ENCODE measurements at places on chromosomes 3 and 15. TPM values are rescaled to one million over a fixed set of nuclear protein-coding genes. Genes with fewer than 3 reads are reported as not detected.

GRCh38 chr3:52122491-52122890 lies 31.7 kb downstream of the POC1A start:
- H3K4me1 ChIP-seq, result peaks cover 4% of the 10 kb centered on the region
- no peak for DNase-seq
- peaks cover 5% of the 10 kb centered on the region for H3K36me3 ChIP-seq
- no peak overlapping the region for H3K27ac ChIP-seq
- no peaks in the 10 kb centered on the region for H3K27me3 ChIP-seq
- H3K4me3 ChIP-seq, result no peak overlapping the region

DNA sequence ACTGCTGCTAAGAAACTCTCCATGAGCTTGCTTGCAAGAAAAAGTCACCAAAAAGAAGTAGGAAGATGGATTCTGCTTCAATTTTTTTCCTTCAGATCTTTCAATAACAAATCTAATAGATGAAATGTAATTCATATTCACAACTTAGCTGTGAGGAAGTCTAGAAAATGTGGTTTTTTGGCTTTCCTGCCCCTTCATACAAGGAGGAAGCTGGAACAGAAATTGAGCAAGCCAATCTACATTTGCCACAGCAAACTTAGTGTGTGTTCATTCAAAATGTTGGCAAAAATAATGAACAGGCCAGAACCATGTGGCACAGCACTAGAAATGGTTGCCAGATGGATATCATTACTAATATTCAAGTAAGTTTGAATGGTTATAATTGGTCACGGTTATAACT lies 93.2 kb upstream of the NEDD4 start:
- H3K4me3 ChIP-seq, result no peak overlapping the region
- H3K4me1 ChIP-seq, result no peaks in the 10 kb centered on the region
- no peak overlapping the region for H3K27ac ChIP-seq
- H3K27me3 ChIP-seq, result no peaks in the 10 kb centered on the region

DNA sequence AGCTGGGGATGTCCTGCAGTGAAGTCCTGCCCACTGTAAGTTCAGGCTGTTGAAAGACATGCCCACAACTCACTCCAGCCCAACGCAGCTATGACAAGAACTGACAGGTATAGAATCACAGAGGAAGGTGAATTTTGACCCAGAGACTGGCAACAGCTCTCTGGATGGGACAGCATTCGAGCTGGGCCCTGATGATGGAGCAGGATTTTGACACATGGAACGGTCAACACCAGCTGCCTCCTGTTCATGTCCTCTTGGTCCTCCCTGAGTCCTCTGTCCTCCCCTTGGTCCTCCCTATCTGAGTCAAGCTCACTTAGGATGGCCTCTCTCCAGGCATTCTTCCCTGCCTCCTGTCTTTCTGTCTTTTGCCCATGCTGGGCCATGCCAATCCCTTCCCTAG lies 15.2 kb upstream of the ACAN start:
- no peak overlapping the region for H3K27ac ChIP-seq
- H3K4me3 ChIP-seq, result no peak overlapping the region
- no peaks in the 10 kb centered on the region for H3K4me1 ChIP-seq
- no peak for DNase-seq

WDR6 gene
- total RNA-seq, result 59.6 TPM

DNA sequence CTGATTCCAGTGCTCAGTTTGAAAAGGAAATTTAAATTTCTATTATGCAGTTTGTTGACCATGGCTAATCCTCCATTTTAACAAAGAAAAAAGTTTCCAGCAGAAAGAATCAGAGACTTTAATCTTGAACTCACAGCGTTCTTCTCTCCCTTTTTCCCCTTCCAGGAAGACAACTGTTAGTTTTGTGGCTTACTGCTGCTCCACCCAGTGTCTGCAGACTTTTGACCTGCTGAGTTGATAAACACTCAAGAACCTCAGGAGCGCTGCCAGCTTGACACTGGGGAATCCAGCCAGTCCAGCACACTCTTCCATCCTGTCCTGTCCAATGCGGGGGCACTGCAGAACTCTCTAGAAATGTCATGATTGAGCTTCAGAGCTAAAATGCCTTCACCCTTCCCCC lies 134.6 kb downstream of the LRRC28 start:
- H3K4me1 ChIP-seq, result peaks cover 3% of the 10 kb centered on the region
- no peak overlapping the region for H3K27ac ChIP-seq
- no peak overlapping the region for H3K4me3 ChIP-seq
- no peaks in the 10 kb centered on the region for H3K36me3 ChIP-seq
- no peaks in the 10 kb centered on the region for H3K27me3 ChIP-seq

BCL2A1 gene
- total RNA-seq, result 5.9 TPM

- DNase-seq, result peak; percentile 79
- H3K36me3 ChIP-seq, result no peaks in the 10 kb centered on the region
- no peak overlapping the region for H3K4me3 ChIP-seq
- H3K27me3 ChIP-seq, result no peaks in the 10 kb centered on the region
Measured at GRCh38 chr15:91456921-91457320, 356.9 kb downstream of the SV2B start.

GRCh38 chr3:144033863-144034262 lies 62.2 kb downstream of the DIPK2A start:
- no peak overlapping the region for H3K4me3 ChIP-seq
- no peaks in the 10 kb centered on the region for H3K36me3 ChIP-seq
- no peak overlapping the region for H3K27ac ChIP-seq
- no peaks in the 10 kb centered on the region for H3K27me3 ChIP-seq
- DNase-seq, result no peak

DNA sequence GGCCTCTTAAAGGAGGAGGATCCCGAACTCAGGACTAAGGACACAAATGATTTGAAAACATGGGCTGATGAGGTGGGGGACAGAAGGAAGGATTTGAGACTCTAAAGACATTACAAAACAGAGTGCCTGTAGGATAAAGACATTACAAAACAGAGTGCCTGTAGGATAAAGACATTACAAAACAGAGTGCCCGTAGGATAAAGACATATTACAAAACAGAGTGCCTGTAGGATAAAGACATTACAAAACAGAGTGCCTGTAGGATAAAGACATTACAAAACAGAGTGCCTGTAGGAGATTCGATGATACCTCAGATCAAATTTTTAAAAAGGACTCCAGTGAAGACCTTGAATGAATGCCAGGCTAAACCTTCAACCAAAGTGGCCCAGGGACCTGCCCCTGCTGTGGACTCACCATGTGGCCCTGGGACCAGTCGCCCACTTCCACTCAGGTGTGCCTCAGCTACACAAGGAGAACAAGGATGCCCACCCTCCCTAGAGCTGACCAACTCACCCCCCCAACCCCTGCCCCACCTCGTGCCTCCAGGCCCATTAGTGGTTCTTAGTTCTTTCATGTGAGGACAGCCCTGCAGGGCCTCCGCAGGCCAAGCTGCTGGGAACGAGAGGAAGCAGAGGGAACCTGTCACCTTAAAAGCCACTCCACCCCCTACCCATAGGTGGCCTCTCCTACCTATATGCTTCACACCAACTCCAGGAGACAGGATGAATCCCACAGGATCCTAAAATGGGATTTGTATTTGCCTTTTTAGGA lies 59.8 kb downstream of the SH3BP5 start:
- DNase-seq, result no peak
- H3K4me3 ChIP-seq, result no peak overlapping the region
- no peaks in the 10 kb centered on the region for H3K36me3 ChIP-seq
- H3K27me3 ChIP-seq, result no peaks in the 10 kb centered on the region
- H3K4me1 ChIP-seq, result no peaks in the 10 kb centered on the region

GRCh38 chr3:114418107-114418506 lies 124.3 kb downstream of the TIGIT start:
- no peaks in the 10 kb centered on the region for H3K27me3 ChIP-seq
- H3K27ac ChIP-seq, result peak overlapping the region; percentile 46
- peaks cover 15% of the 10 kb centered on the region for H3K4me1 ChIP-seq
- no peak for DNase-seq
- H3K36me3 ChIP-seq, result no peaks in the 10 kb centered on the region
- no peak overlapping the region for H3K4me3 ChIP-seq

GOLGA6L4 gene
- total RNA-seq, result 1.5 TPM

PARP15 gene
- 0.26 TPM for total RNA-seq

ITPKA gene
- total RNA-seq, result 3.9 TPM

DNA sequence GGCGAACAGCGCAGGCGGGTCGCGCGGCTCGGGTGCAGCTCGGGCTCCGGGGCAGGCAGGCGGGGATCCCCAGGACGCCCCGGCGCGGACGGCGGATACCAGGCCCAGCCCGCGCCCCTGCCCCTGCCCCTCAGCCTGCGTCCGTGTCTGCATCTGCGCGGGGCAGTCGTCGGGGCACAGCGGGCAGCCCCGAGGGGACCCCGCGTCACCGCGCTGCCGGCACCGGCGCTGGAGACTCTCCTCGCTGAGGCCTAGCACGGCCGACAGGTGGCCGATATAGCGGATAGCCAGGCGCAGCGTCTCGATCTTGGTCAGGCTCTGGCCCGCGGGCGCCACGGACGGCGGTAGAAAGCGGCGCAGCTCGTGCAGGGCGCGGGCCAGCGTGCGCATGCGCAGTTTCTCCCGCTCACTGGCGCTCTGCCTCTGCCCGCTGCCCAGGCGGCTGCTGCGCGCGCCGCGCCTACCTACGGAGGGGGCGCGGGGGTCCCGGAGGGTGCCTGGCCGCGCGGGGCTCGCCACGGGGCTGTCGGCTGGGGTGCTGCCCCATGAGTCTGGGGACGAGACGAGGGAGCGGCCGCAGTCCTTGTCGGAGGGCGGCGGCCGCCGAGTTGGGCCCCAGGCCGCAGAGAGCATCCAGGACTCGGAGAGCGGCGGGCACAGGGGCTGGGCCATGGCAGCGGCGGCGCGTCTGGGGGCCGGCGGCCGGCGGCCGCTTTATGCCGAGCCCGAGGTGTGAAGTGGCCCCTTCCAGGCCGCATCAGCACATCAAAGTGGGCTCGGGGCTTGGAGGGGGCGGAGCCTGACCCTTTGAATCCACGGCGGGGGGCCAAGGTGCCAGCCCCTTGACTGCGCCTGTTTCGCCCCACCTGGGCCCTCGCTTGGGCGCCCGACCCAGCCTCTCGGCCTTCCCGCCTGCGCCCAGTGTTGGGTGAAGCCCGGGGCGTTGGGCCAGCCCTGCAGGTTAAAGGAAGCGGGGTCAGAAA lies at the start of gene MESP1:
TSS of gene MESP1 (minus strand) at position 690 of the 983 bp plus-strand sequence. CDS start at position 672, 18 bp downstream.
- peaks cover 17% of the 10 kb centered on the region for H3K27me3 ChIP-seq
- peaks cover 4% of the 10 kb centered on the region for H3K4me1 ChIP-seq
- H3K27ac ChIP-seq, result no peak within 1 kb of the TSS

CCNB2 gene
- 19.3 TPM for total RNA-seq

DNA sequence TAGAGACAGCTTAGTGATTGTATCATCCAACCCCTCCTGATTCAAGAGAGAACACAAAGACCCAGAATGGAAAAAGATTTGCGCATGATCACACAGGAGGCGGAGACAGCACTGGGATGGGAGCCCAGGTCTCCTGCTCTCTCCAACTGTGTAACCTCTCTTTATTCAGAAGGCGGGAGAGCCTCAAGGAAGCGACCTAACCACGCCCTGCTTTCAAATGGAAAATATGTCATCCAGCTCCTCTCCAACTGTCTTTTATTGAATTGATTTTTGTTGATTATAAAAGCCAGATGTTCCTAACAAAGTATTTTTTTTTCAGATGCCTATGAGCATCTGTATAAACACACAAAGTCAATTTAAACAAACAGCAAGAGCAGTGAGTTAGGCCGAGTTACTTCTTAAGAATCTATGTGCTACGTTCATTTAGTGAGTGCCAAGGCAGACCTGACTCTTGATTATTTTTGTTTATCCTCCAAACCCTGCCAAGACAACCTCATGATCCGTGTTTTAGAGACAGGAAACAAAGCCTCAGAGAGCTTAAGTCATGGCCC lies 74.5 kb downstream of the BFSP2 start:
- H3K36me3 ChIP-seq, result no peaks in the 10 kb centered on the region
- no peaks in the 10 kb centered on the region for H3K27me3 ChIP-seq
- no peak overlapping the region for H3K4me3 ChIP-seq
- H3K4me1 ChIP-seq, result peaks cover 7% of the 10 kb centered on the region

APBA2 gene
- total RNA-seq, result 18.2 TPM

DNA sequence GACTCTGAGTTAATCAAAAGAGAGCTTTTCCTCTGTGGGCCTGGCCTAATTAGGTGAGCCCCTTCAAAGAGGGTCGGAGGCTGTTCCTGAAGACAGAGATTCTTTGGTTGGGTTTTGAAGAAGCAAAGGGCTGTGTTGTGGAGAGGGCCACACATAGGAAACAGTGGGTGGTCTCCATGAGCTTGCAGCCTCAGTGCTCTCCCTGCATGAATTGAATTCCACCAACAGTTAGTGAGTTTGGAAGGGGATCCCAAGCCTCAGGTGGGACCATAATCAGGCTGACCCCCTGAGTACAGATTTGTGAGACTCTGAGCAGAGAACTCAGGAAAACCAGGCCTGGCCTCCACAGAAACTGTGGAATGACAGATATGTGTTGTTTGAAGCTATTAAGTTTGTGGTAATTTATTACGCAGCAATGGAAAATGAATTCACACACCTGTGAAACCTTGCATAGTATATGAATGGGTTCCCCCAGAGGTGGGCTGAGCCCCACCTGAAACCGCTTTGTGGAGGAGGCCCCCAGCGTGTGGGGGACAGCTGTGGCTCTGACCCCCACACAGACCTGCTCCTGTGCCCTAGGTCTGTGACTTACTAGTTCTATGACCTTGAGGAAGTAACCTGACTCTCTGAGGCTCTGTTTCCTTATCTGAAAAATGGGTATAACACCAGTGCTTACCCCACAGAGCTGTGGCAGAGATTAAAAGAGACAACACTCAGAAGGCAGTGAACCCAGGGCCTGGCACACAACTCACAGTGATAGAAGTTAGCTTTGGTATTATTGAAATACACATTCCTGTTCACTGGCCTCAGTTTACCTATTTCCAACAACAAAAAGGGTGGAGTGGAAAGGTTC lies 431.3 kb downstream of the FOXP1 start:
- no peak for DNase-seq
- no peak overlapping the region for H3K27ac ChIP-seq
- H3K4me3 ChIP-seq, result no peak overlapping the region
- no peaks in the 10 kb centered on the region for H3K36me3 ChIP-seq
- no peaks in the 10 kb centered on the region for H3K4me1 ChIP-seq
- no peaks in the 10 kb centered on the region for H3K27me3 ChIP-seq

- no peak overlapping the region for H3K27ac ChIP-seq
- H3K27me3 ChIP-seq, result no peaks in the 10 kb centered on the region
- peak; percentile 32 for DNase-seq
Measured at GRCh38 chr15:52362497-52362896, 66.9 kb upstream of the MYO5C start.

- DNase-seq, result peak; percentile 39
- H3K27me3 ChIP-seq, result no peaks in the 10 kb centered on the region
- no peaks in the 10 kb centered on the region for H3K36me3 ChIP-seq
- H3K27ac ChIP-seq, result no peak overlapping the region
Measured at GRCh38 chr3:109050591-109051167, 67.3 kb downstream of the MORC1 start.

DNA sequence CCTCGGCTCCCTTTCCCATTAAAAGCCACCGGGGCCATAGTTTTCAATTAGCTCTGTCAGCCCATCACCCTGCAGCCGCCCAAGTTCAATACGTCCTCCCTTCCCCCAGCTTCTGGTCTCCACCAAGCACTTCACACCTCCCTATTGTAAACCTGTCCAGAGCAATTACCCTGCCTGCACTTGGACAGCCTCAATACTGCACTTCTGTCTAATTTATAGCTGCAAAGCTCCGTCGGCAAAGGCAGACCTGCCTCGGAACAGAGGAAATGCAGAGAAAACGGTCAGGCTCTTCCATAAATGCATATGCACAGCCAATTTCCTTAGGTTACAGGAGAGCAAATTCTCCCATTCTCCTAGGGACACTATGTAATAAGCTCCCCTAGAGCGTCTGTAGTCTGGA lies 21.9 kb downstream of the LRIG1 start:
- no peak overlapping the region for H3K4me3 ChIP-seq
- no peaks in the 10 kb centered on the region for H3K27me3 ChIP-seq
- H3K36me3 ChIP-seq, result no peaks in the 10 kb centered on the region
